Large intestine (tissue), 12 donors: ENCODE measurements at places on chromosomes 6 and 20. TPM values are rescaled to one million over a fixed set of nuclear protein-coding genes. Genes with fewer than 3 reads are reported as not detected.

The TMEM14A gene
- 49.1 TPM for polyA plus RNA-seq

The REM1 gene
- 2.8 TPM for polyA plus RNA-seq

The TSBP1 gene
- polyA plus RNA-seq: not detected

The FERMT1 gene
- 21.4 TPM for polyA plus RNA-seq

The PRDM13 gene
- 0.03 TPM for polyA plus RNA-seq

The PI16 gene
- polyA plus RNA-seq: 0.81 TPM

The RGS17 gene
- 2.4 TPM for polyA plus RNA-seq
